ENCODE measurements at places on chromosomes 11 and 22. TPM values are rescaled to one million over a fixed set of nuclear protein-coding genes. Genes with fewer than 3 reads are reported as not detected.

OR52E8 gene
- not detected for total RNA-seq

RFPL1 gene
- total RNA-seq, result not detected

DNA sequence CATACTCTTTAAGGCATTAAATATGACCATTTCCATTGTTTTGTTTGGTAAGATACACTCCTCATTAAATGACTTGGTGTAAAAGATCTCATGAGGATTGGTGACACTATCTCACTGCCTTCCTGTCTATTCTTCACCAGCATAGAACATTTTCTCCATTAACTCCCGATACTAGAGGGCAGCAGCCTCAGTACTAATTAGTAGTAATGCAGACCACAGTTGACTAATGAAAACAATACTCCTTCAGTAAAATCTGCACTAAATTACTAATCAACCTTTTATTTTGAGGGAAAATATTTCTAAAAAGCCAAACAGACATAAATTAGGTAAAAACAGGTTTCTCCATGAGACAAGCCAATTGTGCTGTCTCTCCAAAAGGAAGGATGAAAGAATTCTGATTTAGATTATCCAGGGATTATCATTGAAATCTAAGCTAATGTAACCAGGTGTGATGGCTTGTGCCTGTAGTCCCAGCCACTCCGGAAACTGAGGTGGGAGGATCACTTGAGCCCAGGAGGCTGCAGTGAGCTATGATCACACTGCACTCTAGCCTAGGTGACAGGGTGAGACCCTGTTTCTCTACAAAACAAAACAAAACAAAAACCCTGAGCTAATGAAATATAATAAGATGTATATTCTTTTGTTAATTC, 9.4 kb downstream of the PGM2L1 start:
- DNase-seq, result no peak

CD248 gene
- 9.7 TPM for total RNA-seq

DNA sequence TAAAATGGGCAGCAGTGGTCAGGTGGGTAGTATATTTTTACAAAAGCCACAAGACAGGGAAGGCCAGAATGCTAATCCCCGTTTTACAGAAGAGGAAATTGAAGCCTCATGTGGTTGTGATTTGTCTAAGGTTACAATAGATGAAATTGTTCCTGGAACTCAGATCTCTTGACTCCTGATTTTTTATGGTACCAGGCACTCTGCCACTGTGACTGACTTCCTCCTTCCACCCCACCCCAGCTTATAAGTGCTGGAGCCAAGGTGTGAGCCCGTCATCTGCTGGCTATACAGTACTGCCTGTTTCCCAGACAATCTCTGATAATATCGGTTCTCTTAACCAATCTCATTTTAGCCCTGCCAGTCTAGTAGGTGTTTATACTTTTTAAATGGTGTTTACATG, 1.9 kb downstream of the SLC5A1 start:
- no peak for DNase-seq

- no peak for DNase-seq
Observed at GRCh38 chr22:30780026-30780425, 85.4 kb downstream of the OSBP2 start.

DNA sequence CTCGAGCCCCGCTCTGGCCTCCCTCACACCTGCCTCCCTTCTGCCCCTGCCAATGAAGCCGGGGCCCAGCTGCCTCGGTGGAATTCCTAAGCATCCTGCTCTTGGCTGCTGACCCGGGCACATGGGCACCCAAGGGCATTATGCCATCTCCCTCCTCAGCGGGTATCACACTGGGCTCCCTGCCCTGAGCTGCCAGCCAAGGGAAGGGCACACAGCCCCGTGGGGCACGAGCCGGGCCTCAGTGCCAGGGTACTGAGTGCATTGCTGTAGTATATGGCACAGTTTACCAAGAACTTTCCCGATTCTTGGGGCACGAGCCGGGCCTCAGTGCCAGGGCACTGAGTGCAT, 43.8 kb upstream of the JAM3 start:
- DNase-seq, result peak; percentile 90
